ENCODE measurements at places on chromosomes 16 and 17.

GRCh38 chr17:37066322-37067255 lies 117.8 kb downstream of the AATF start:
- no peak for DNase-seq

DNA sequence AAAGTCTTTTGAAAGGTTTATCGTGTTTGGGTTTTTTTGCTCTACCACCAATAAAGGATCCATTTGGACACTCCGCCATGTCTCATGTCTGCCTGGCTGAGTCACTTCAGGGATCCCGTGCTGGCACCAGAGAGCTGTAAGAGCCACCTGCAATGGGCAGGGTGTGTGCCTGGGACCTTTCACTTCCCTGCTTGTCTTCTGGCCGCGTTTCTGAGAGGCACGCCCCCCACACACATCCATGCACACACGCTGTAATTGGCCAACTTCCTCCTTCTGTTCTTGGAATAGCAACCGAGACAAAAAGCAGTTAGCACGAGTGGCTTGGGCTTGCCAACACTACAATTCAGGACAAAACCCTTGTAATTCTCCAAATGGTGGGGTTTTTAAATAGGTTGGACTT lies 9.8 kb upstream of the SOST start:
- no peak for DNase-seq

- no peak for DNase-seq
These were observed 16.5 kb upstream of the ZNF750 start for GRCh38 chr17:82856361-82856760.

DNA sequence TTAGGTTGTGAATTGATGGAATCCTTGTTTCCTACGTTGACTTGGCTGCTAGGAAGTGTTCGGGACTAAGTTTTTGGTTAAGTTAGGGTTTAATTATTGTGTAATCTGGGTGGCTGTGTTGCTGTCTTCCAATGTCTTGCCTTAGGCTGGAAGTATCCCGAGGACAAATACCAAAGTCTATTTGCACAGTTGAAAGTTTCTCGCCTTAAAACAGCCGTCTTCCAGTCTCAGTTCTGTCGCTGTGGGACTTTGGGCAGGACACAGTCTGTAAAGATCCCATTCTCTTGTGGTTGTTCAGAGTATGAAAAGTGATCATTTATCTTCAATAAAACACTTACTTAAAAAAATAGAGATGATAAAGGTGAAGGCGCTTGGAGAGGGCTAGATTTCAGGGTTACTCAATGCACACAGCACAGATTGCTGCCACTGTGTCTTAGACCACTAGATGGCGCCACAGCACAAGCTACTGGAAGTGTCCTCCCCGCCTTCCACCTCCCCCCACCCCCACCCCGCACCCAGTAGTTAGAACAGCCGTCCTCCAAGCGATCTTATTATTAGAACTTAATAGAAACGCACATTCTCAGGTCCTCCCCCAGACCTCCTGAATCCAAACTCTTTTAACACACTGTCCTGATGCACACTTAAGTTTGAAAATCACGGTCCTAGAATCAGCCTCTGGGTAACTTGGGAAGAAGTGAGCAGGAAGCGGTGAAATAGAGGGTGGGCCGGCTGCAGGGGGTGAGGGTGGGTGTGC lies 45.8 kb downstream of the AKAP1 start:
- peak; percentile 87 for DNase-seq
